Astrocyte of the spinal cord (primary cell): ENCODE measurements at places on chromosomes 3 and 15.

DNA sequence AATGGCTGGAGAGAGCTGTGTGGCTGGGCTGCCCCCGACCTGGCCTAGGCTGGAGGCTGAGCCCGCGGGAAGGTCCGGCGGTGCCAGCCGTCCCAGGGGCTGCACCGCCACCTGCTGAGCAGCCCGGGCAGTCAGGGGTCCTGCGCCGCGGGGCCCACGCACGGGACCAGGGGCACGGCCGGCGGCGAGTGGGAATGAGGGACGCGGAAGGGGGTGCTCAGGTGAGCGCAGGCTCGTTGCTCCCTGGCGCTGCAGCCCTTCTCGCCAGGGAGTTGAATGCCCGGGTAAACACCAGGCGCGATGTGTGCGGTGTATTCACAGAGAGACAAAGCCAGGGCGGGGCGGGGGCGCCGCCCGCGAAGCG is 666 bp upstream of the SEMA3F start:
- DNase-seq, result no peak

DNA sequence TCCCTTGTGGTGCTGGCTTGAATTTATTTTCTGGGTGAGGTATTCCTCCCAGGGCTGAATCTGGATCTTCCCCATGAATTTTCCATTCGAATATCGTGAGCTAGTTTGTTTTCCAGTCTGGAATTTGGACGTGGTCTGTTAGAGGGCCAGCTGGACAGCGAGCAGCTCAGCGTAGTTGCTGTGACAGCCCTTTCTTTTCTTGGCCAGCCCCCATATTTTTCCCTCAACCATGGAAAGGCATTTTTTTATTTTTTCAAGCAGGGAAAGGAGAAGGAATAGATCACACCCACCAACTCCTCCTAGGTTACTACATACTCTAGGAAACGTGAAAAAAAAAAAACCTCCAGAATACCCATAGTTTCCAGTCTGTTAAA is 152.0 kb downstream of the KLHL25 start:
- DNase-seq, result peak; percentile 59

DNA sequence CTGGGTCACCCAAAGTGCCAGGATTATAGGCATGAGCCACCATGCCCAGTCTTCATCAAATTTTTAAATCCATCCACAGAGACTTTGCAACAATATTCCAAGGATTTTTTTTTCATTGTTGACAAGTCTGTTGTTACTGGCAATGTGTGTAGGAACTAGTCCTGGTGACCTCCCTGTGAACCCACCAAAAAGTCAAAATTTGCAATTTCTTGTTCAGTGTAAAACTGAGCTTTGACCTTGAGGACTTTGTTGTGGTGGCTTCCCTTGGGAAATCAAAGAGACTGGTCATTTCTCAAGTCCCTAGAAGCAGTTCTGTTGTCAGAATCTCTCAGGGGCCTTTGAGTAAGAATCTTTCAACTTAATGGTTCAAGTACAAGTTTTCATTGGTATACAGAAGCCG is 36.9 kb upstream of the COL8A1 start:
- peak; percentile 2 for DNase-seq

- peak; percentile 73 for DNase-seq
These were observed 46.8 kb downstream of the MGLL start for GRCh38 chr3:127775398-127776109.

GRCh38 chr3:125383744-125384143 is 8.6 kb upstream of the ZNF148 start:
- DNase-seq, result no peak

DNA sequence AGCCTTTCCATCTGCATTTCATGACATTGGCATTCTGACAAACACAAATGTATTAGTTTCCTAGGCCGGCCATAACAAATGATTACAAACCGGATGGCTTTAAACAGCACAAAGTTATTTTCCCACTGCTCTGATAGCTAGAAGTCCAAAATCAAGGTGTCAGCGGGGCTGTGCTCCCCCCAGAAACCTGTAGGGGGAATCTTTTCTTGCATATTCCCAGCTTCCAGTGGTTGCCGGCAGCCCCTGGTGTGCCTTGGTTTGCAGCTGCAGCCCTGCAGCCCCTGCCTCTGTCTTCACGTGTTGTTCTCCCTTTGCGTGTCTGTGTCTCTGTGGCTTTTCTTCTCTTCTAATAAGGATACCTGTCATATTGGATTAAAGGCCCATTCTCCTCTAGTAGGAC is 79.0 kb upstream of the CDV3 start:
- DNase-seq, result no peak

DNA sequence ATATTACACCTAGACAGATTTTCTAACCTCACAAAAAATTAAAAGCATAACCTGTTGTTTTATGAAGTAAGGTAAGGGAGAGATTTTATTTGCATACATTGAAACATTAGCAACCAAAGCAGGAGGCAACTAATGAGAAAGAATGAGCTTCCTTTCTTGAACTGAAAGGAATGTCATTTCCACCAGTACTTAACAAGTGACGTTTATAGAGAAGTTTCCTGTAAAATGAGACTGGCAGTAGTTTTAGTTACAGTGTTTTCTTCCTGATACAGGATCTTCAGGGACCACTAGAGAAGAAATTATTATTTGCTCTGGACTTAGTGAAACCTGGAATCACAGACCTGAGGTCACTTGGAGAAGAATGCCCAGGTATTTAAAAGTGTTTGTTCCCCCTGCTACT is 27.4 kb upstream of the FRMD5 start:
- peak; percentile 15 for DNase-seq

GRCh38 chr15:59251001-59251845 is 44.6 kb downstream of the LDHAL6B start:
- DNase-seq, result no peak

GRCh38 chr3:99579965-99580364 is 58.4 kb upstream of the COL8A1 start:
- no peak for DNase-seq

GRCh38 chr3:113268942-113269341 is 57.6 kb downstream of the BOC start:
- no peak for DNase-seq

DNA sequence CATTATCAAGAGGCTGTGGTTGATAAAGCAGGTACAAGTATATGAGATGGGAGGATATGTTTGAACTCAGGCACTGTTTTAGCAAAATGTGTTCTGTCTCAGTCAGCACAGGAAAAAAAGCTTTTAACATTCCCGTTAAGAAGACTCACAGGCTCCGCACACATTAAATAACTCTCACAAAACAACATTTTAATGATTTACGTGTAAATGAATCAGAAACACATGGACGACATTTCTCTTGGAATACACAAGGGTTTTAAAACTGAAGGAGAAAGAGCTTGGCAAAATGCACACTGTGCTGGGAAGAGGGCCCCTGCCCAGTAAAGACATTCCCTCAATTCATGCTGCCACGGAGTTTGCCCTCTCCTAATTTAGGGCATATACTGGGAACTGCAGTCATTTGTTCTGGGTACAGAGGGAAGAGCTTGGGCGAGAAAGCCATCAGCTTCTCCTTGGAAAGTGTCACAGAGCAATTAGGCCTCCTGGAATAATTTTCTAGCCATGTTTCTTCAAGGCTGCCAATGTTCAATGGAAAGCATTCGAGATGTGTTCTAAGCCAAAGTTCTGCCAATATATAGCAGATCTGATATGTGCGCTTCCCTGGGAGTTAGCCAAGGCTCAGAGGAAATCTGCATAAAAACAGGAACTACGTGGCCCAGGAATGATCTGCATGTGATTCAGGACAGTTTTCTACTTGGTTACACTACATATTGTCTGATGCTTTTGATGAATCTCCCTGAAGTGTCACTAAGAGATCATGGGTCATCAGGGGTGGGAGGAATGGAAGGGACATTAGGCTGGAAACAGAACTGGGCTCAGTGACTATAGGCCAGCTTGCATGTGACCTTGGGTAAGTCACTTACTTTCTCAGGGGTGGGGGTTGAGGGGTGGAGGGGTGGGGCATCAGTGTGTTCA is 2.2 kb upstream of the MASP1 start:
- DNase-seq, result no peak

DNA sequence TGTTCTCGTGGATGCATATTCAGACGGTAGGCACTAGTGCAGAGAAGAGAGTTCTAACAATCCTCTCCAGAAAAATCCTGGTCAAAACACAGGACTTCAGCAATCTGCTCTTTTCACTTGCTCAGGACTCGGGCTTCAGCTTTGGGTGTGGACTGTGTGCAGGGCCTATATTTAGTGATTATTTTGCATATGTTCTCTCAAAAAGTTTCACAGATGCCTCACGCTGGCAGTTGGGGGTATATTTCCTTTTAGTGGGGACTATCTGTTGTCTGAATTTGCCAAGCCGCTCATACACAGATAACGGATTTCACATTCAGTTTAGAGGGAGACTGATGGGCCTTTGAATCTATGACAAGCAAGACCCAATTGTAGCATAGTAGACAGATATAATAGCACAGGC is 54.4 kb upstream of the LRRN1 start:
- no peak for DNase-seq

- no peak for DNase-seq
These were observed 296.8 kb upstream of the TPM1 start for GRCh38 chr15:62745621-62746225.

DNA sequence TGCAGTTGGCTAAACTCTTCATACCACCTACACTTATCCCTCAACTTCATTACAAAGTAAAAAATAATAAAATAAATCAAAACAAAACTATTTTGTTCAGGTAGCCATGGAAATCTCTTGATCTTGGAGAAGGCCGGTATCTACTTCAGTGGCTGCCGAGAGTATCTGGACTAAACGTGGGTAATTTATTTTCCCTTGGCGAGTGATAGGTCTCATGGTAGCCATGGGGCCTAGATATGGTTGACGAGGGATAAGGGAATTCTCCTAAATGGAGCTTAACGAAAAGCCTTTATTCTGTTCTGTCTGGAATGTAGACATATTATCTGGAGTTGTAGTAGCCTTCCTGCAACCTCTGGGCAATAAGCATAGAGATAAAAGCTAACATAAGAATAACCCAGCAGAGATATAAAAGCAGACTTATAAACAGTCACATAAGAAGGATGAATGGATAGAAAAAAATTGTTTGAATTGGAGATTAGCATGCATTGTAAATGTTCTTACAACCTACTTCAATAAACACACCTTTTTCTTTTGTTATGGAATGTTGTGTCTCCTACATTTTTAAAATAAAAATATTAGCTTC is 281.3 kb upstream of the ARRDC4 start:
- no peak for DNase-seq

- DNase-seq, result no peak
These were observed 633.4 kb upstream of the KCNMB2 start for GRCh38 chr3:177902876-177903275.
